Sigmoid colon (tissue), 7 donors: ENCODE measurements at places on chromosomes 2 and 18. TPM values are rescaled to one million over a fixed set of nuclear protein-coding genes. Genes with fewer than 3 reads are reported as not detected.

- no peak for DNase-seq
- H3K36me3 ChIP-seq, result no peaks in the 10 kb centered on the region
- H3K4me1 ChIP-seq, result no peaks in the 10 kb centered on the region
- no peak overlapping the region for H3K4me3 ChIP-seq
- no peaks in the 10 kb centered on the region for H3K27me3 ChIP-seq
- no peak overlapping the region for H3K27ac ChIP-seq
Observed at GRCh38 chr2:49801898-49802450, 647.7 kb upstream of the FSHR start.

DNA sequence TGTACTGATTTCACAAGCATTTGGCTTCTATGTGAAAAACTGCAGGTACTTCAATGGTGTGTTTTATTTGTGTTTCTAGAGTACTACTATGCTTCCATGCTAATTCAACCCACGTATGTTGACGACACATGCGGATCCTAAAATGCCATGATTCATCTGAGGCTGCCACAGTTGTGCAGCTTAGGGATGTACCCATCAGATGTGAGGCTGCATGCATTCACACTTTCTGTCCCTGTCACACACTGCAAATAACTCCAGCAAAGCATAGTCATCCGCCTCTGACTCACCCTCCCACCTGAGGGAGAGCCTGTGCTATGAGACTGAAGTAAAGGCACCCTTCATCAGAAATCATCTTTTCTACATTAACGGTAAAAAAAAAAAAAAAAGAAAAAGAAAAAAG is 22.1 kb upstream of the SERTAD2 start:
- H3K4me1 ChIP-seq, result no peaks in the 10 kb centered on the region
- no peaks in the 10 kb centered on the region for H3K27me3 ChIP-seq
- H3K4me3 ChIP-seq, result no peak overlapping the region
- DNase-seq, result no peak
- H3K36me3 ChIP-seq, result no peaks in the 10 kb centered on the region

DNA sequence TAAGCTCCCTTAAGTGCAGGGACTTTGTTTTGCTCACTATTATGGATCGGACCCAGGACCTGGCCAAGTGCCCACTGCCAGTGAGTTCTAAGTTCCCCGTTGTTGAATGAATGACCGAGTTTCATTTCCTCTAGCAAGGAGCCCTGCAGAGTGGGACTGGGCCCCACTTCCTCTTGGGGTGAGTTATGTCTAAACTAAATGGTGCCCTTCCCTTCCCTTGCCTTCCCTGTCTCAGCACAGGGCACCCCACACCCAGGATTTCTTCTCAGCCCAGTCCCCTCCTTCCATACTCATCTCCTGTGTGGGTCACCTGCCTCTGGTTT is 195.3 kb upstream of the HS6ST1 start:
- H3K27ac ChIP-seq, result no peak overlapping the region
- DNase-seq, result no peak
- H3K4me1 ChIP-seq, result no peaks in the 10 kb centered on the region
- no peaks in the 10 kb centered on the region for H3K36me3 ChIP-seq

TSPYL6 gene
- not detected for polyA plus RNA-seq

DNA sequence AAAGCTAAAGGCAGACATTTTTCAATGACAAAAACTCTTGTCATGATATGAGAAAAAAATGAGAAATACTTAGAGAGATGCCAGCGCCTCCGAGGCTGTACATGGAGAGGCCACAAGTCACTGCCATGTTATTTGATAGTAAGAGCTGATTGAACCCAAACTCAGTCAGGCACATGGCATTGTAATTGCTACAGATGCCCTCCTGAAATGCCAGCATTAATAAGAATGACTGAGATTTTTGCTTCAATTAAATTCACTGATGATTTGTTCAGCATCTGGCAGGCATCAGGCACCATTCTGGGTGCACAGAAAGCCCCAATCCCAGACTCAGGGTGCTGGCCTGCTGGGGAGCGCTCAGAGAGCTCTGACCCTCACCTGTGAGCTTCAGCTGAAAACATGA is 129.0 kb upstream of the PXDN start:
- no peaks in the 10 kb centered on the region for H3K36me3 ChIP-seq
- H3K4me3 ChIP-seq, result no peak overlapping the region

- no peaks in the 10 kb centered on the region for H3K27me3 ChIP-seq
- H3K4me1 ChIP-seq, result no peaks in the 10 kb centered on the region
- H3K4me3 ChIP-seq, result no peak overlapping the region
- no peak for DNase-seq
Observed at GRCh38 chr2:205748639-205749038, 66.3 kb downstream of the NRP2 start.

POMC gene
- polyA plus RNA-seq, result 3.0 TPM

DNA sequence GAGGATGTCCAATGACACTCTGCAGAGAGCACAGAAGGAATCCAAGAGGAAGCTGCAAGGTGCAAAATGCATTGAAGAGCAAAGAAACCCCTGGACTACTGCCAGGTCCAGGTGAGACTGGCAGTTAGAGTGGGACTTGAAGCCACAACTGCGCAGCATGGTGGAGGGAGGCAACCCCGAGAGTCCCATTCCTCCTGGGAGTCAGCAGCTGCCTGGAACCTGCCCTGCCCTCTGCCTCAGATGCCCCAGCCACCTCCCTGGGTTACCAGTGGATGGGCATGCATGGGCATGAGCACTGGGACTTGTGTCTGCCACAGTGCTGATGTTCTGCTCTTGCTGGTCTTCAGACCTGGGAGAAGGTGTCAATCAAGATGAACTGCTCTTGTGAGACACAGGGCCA is 43.2 kb downstream of the ANKMY1 start:
- no peaks in the 10 kb centered on the region for H3K27me3 ChIP-seq
- peaks cover 5% of the 10 kb centered on the region for H3K4me1 ChIP-seq
- no peak overlapping the region for H3K27ac ChIP-seq
- no peak overlapping the region for H3K4me3 ChIP-seq

NCKAP1 gene
- 39.6 TPM for polyA plus RNA-seq

GPR39 gene
- 2.4 TPM for polyA plus RNA-seq

DNA sequence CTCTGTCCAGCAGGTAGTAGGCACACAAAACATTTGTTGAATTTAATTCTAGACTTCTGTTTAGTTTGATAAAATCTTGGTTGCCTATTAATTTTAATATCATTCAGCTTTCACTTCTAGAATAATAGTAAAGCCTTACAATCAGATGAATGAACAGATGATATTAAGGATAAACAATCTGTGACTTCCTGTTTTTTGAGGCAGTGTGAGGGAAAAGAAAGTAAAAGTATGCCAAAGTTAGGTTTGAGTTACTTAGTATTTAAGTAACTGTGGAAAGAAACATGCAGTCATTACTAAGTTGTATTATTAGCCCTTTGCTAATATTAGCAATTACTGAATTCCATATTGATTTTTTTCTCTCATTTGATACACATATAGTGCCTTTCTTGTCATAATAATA is 31.5 kb downstream of the EPB41L5 start:
- H3K27me3 ChIP-seq, result no peaks in the 10 kb centered on the region
- no peak for DNase-seq
- no peaks in the 10 kb centered on the region for H3K36me3 ChIP-seq
- no peaks in the 10 kb centered on the region for H3K4me1 ChIP-seq
- H3K27ac ChIP-seq, result no peak overlapping the region

SLC14A1 gene
- not detected for polyA plus RNA-seq

- no peaks in the 10 kb centered on the region for H3K4me1 ChIP-seq
- no peak for DNase-seq
- H3K4me3 ChIP-seq, result no peak overlapping the region
- H3K27ac ChIP-seq, result no peak overlapping the region
- H3K27me3 ChIP-seq, result no peaks in the 10 kb centered on the region
Observed at GRCh38 chr2:129144082-129144791, 825.6 kb upstream of the HS6ST1 start.

RMDN2 gene
- polyA plus RNA-seq, result 4.2 TPM

- no peak for DNase-seq
- no peaks in the 10 kb centered on the region for H3K27me3 ChIP-seq
- H3K4me1 ChIP-seq, result peaks cover 7% of the 10 kb centered on the region
- H3K4me3 ChIP-seq, result no peak overlapping the region
- no peak overlapping the region for H3K27ac ChIP-seq
Observed at GRCh38 chr2:223079925-223080324, 27.9 kb downstream of the KCNE4 start.

VWA3B gene
- 1.4 TPM for polyA plus RNA-seq

DNA sequence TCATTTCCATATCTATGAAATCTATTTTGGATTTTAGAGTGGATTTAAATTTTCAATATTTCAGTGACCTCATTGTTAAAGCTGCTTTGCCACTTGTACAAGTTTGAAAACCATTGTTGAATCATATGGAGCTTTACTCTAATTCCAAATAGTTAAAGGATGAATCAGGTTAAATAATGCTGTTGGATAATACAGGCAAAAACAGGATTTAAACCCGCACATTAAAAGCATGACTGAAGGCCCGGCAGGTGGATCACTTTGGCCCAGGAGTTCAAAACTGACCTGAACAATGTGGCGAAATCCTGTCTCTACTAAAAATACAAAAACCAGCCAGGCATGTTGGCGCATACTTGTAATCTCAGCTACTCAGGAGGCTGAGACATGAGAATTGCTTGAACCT is 68.3 kb downstream of the RIF1 start:
- H3K4me1 ChIP-seq, result no peaks in the 10 kb centered on the region
- DNase-seq, result no peak
- H3K36me3 ChIP-seq, result peaks cover 7% of the 10 kb centered on the region
